ENCODE measurements at places on chromosomes 7 and 10.

DNA sequence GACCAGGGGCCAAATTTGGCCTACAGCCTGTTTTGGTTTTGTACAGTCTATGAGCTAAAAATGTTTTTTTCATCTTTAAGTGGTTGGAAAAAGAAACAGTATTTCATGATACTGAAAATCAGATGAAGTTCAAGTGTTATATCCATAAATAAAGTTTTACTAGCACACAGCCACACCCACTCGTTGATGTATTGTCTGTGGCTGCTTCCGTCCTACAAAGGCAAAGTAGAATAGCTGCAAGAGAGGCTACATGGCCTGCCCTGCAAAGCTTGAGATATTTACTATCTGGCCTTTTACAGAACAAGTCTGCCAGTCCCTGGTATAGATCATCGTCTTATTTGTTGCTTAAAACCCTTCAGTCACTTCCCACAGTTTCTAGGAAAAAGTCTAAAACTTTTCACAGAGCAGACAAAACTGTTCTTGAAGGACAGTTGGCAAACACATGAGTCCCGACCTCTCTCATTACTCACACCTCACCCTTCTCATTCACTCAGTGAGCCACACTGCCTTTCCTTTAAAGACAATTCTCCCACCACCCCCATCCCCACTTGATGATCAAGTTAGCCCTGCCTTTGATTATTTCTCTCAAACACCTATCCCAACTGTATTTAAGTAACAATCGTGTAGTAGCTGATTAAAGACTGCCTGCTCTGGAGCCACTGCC, 9.9 kb downstream of the RHEB start:
- no peak for DNase-seq

- DNase-seq, result peak; percentile 34
Measured at GRCh38 chr7:1922870-1923236, 252.8 kb downstream of the ELFN1 start.

DNA sequence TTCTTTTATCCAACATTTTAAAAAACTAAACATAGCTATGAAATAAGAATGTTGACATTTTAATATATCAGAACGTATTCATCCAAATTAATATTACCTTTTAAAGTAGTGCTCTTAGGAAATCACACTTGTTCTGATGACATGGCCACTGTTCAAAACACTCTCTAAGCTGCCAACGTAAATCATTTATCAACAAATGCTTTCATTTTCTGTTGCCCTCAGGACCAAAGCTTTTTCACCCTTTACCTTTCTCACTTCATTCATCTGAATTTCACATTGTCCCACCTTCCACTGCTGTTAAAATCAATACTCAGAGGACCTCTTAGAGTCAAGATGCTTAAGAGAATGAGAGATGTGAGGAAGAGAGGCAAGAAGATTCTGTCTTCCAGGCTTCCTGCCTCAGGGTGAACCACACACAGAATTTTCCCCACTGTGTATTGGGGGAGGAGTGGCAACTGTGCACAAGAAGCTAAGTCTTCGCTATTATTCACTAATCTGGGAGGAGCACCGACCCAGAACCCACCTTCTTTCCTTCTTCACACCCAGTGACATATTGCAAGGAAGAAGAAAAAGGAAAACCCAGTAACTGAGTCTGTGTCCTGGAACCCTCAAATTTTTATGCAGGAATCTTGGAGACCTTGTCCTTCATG, 21.0 kb downstream of the HIBADH start:
- no peak for DNase-seq

GRCh38 chr7:83866582-83866981, 217.6 kb upstream of the SEMA3E start:
- DNase-seq, result no peak

DNA sequence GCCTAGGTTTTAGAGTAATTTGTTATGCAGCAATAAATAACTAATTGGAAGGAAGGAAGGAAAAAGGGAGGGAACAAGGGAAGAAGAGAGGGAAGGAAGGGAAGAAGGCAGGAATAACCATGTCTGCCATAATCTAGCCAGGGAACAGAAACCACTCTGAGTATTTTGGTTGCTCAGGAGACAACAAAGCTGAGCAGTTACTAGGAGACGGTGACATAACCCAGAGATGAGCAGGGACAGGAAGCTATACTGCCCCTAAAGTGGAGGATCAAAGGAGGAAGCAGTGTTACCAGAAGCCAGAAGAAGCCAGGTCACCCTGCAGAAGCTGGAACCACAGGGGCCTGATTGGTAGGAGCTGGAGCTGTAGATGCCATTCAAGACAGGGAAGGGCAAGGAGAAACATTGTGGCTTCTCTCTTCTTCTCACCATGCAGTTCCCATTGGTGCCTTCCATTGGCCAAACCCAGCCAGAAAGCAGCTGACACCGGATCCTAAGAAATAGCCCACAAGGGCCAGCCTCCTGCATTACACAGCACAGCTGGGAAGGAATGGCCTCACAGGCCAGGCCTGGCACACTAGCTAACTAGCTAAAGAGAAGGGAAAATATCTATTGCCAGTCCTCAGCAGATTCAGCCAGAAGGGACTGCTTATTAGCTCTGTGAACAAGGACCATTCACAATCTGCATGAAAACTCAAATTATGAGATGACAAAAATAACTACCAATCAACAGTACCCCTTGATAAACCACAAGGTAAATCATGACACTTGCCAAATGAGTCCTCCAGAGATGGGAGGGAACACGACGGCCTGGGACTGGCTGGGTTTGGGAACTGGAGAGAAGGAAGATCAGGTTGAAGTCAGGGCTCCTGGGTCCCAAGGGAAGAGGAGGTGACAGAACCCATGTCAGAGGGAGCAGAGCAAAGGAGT, 184.5 kb upstream of the NFE2L3 start:
- DNase-seq, result no peak

GRCh38 chr7:27185013-27185853, at the start of gene HOXA11:
HOXA11 (minus strand) TSS chr7:27185232; CDS start chr7:27185144, 88 bp downstream.
- DNase-seq, result peak; percentile 94

GRCh38 chr7:134191876-134192275, 64.7 kb downstream of the LRGUK start:
- no peak for DNase-seq

GRCh38 chr10:103877861-103878260, 22.5 kb upstream of the SH3PXD2A start:
- no peak for DNase-seq
